ENCODE measurements at places on chromosomes 1 and 21. TPM values are rescaled to one million over a fixed set of nuclear protein-coding genes. Genes with fewer than 3 reads are reported as not detected.

DNA sequence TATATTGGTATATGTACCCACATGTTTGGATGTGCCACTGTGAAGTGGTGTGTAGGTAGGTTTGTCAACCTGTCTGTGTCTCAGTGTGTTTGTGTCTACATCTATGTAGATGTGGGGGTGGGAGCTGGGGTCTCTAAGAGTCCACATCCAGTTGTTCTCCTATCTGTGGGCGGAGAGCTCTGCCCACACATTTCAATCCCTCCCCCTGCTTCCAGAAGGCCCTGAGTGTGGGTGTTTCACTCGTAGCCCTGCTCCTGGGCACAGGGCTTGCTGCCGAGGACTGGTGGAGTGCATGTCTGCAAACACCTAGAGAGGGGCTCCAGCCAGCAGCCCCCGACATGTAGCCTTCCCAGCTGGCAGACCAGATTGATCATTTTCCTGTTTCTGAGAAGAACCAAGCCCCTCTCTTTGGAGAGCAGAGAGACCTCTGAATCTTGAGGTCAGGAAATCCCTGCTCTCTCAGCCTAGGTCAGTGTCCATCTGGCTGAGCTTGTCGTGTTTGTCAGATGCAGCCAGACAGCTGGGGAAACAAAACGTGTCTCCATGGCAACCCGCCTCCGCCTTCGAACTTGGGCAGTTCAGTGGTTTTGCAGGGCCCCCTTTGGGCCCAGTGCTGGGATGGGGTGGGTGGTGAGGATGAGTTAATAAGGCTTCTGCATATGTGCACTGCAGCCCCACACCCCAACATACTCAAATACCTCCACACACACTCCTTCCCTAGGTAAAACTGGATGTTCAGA lies 31.2 kb upstream of the SYNC start:
- no peaks in the 10 kb centered on the region for H3K36me3 ChIP-seq
- peak; percentile 94 for DNase-seq
- peaks cover 33% of the 10 kb centered on the region for H3K4me1 ChIP-seq
- H3K27me3 ChIP-seq: no peaks in the 10 kb centered on the region
- H3K4me3 ChIP-seq: peak overlapping the region; percentile 2
- H3K27ac ChIP-seq: peak overlapping the region; percentile 24

RIPPLY3 gene
- total RNA-seq: not detected

GRCh38 chr21:36510911-36511310 lies 31.0 kb upstream of the CLDN14 start:
- no peak overlapping the region for H3K4me3 ChIP-seq
- no peaks in the 10 kb centered on the region for H3K4me1 ChIP-seq
- H3K36me3 ChIP-seq: no peaks in the 10 kb centered on the region
- H3K27me3 ChIP-seq: no peaks in the 10 kb centered on the region
- H3K27ac ChIP-seq: no peak overlapping the region

GRCh38 chr1:32031578-32032274 lies 18.1 kb downstream of the KHDRBS1 start:
- H3K36me3 ChIP-seq: peaks cover 90% of the 10 kb centered on the region
- peak; percentile 23 for DNase-seq
- no peaks in the 10 kb centered on the region for H3K27me3 ChIP-seq

GRCh38 chr1:172360511-172360910 lies 60.0 kb upstream of the C1orf105 start:
- H3K4me1 ChIP-seq: peaks cover 47% of the 10 kb centered on the region
- DNase-seq: peak; percentile 77
- H3K27ac ChIP-seq: peak overlapping the region; percentile 90
- no peaks in the 10 kb centered on the region for H3K27me3 ChIP-seq

TNFRSF8 gene
- 0.43 TPM for total RNA-seq

GRCh38 chr1:156504438-156504813 lies 3.9 kb upstream of the MEF2D start:
- H3K27me3 ChIP-seq: peaks cover 6% of the 10 kb centered on the region
- H3K4me1 ChIP-seq: peaks cover 33% of the 10 kb centered on the region
- H3K27ac ChIP-seq: peak overlapping the region; percentile 70
- H3K4me3 ChIP-seq: peak overlapping the region; percentile 49

- DNase-seq: peak; percentile 67
- H3K27ac ChIP-seq: peak overlapping the region; percentile 83
- no peaks in the 10 kb centered on the region for H3K27me3 ChIP-seq
- H3K4me1 ChIP-seq: peaks cover 58% of the 10 kb centered on the region
- H3K36me3 ChIP-seq: no peaks in the 10 kb centered on the region
Measured at GRCh38 chr1:41485605-41486004, 1.1 kb upstream of the EDN2 start.

DNA sequence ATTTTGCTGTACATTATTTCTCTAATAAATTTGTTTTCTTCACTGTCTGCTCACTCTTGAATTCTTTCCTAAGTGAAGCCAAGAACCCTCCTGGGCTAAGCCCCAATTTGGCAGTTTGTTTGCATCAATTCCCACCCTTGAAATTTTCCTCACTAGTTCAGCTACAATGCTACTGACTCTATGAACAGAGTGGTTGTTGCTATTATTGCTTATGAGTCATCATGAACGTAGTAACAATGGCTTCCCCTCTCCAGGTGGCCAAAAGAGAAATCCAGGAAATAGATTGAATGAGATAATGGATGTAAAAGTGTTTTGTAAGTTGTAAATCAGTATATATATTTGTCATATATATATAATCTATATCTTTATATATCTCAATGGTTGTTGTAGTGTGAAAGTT lies 193.0 kb downstream of the URB2 start:
- H3K4me1 ChIP-seq: no peaks in the 10 kb centered on the region
- H3K27ac ChIP-seq: no peak overlapping the region
- H3K4me3 ChIP-seq: no peak overlapping the region
- no peak for DNase-seq
- no peaks in the 10 kb centered on the region for H3K27me3 ChIP-seq

CCT3 gene
- 324 TPM for total RNA-seq

- H3K4me1 ChIP-seq: peaks cover 39% of the 10 kb centered on the region
- no peak overlapping the region for H3K4me3 ChIP-seq
- no peak overlapping the region for H3K27ac ChIP-seq
- no peaks in the 10 kb centered on the region for H3K36me3 ChIP-seq
- peak; percentile 44 for DNase-seq
Measured at GRCh38 chr1:24912376-24913273, 17.5 kb downstream of the RUNX3 start.

DNA sequence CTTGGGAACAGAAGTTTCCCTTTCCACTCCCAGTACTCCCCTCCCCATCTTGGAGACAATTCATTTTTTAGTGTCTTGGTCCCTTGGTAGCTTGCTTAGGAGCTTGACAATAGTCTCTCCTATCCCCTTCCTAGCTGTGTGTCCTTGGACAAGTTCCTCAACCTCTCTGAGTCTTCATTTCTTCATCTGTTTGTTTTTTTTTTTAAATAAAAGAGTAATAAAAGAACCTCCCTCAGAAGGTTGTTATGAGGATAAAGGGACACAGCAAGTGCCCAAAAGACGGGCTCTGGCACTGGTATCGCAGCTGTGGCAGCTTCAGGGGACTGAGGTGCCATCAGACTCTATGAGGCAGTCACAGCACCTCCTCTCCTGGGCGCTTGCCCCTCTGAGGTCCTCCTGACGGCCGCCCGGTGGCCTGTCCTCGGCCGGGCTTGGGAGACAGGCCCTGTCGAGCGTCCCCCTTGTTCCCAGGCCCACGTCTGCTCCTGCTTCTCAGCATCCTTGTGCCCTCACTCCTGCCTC lies 689.2 kb downstream of the MATN1 start:
- H3K4me1 ChIP-seq: no peaks in the 10 kb centered on the region
- H3K36me3 ChIP-seq: no peaks in the 10 kb centered on the region
- H3K27ac ChIP-seq: no peak overlapping the region
- H3K4me3 ChIP-seq: no peak overlapping the region
- no peak for DNase-seq
- no peaks in the 10 kb centered on the region for H3K27me3 ChIP-seq

- DNase-seq: no peak
- H3K27me3 ChIP-seq: no peaks in the 10 kb centered on the region
- H3K36me3 ChIP-seq: no peaks in the 10 kb centered on the region
Measured at GRCh38 chr1:234989019-234989418, 139.6 kb downstream of the TOMM20 start.

DNA sequence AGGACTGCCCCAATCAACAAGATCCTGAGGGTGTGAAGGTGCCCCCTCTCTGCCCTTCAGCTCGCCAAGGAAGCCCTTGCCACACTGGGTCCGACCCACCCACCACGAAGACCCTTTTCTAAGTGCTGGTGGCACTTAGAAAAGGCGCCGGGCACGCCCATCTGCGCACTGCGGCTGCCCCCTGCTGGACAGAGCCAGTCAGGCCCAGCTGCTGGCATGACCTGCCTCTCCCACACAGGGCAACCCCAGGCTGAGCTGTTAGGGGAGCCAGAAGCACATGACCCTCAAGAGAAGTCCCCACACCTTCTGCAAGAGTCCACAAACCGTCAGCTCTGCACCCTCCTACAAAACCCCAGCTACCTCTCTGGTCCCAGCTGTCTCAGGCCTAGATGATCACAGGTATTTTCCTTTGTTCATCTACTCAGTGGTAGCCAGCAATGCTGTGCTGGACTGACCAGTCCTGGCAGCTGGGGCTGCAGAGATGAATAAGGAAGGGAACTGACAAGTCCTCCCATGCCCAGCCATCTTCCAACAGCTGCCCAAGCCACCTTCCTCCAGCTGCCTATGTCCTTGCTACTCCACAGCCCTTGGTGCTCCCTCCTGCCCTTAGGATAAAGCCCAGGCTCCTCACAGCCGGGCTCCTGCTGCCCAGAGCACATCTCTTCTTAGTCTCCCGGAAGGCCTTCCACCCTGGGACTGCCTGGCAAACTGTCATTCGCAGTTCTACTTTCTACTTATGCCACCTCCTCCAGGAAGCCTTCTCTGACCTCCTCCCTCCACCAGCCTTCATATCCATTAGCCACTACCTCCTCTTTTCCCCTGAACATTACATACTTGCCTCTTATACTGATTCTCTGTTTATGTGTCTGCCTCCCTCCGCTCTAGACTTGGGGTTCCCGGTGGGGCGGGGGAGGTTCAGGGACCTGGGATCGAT lies 39.8 kb upstream of the ZC3H12A start:
- no peaks in the 10 kb centered on the region for H3K36me3 ChIP-seq
- H3K27ac ChIP-seq: no peak overlapping the region
- peak; percentile 74 for DNase-seq
- H3K4me1 ChIP-seq: no peaks in the 10 kb centered on the region

- no peak overlapping the region for H3K27ac ChIP-seq
- H3K27me3 ChIP-seq: no peaks in the 10 kb centered on the region
- no peaks in the 10 kb centered on the region for H3K36me3 ChIP-seq
- H3K4me3 ChIP-seq: no peak overlapping the region
Measured at GRCh38 chr1:205907794-205908193, 35.5 kb downstream of the SLC26A9 start.

GRCh38 chr1:29541631-29542030 lies 305.3 kb downstream of the PTPRU start:
- no peaks in the 10 kb centered on the region for H3K4me1 ChIP-seq
- no peaks in the 10 kb centered on the region for H3K36me3 ChIP-seq
- no peak overlapping the region for H3K4me3 ChIP-seq
- no peak for DNase-seq
- no peaks in the 10 kb centered on the region for H3K27me3 ChIP-seq

PGBD5 gene
- 21.6 TPM for total RNA-seq

ANGPTL3 gene
- not detected for total RNA-seq

SPATA21 gene
- total RNA-seq: 0.05 TPM

ELAVL4 gene
- not detected for total RNA-seq

GRCh38 chr1:231993968-231994455 lies 367.4 kb downstream of the DISC1 start:
- no peaks in the 10 kb centered on the region for H3K36me3 ChIP-seq
- peak; percentile 51 for DNase-seq
- no peaks in the 10 kb centered on the region for H3K4me1 ChIP-seq
- H3K27me3 ChIP-seq: no peaks in the 10 kb centered on the region
- no peak overlapping the region for H3K4me3 ChIP-seq
